ENCODE measurements at places on chromosomes 3 and 15.

- DNase-seq, result no peak
These were observed 499.4 kb upstream of the MDFIC2 start for GRCh38 chr3:70811880-70812279.

GRCh38 chr3:11591002-11591355 lies 52.7 kb downstream of the VGLL4 start:
- DNase-seq, result no peak

GRCh38 chr3:113620091-113620490 lies 76.4 kb downstream of the USF3 start:
- DNase-seq, result no peak

DNA sequence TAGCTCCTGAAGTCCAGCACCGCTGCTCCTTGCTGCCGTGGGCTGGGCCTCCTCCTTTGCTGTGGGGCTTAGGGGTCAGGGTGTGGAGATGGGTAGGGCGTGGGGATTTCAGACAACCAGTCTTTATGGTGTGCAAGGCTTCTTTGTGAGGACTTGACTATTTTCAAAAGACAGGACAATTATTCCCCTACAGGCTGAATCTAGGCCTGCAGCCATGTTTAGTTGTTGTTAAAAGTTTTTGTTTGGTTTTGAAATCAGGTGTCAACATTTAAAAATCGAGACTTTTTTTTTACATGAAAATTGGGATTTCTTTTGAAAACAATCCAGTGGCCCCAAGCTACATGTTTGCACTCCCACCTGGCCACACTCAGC lies 10.6 kb downstream of the RPL32 start:
- no peak for DNase-seq

- DNase-seq, result no peak
These were observed 78.1 kb downstream of the ATP10A start for GRCh38 chr15:25784876-25785640.

DNA sequence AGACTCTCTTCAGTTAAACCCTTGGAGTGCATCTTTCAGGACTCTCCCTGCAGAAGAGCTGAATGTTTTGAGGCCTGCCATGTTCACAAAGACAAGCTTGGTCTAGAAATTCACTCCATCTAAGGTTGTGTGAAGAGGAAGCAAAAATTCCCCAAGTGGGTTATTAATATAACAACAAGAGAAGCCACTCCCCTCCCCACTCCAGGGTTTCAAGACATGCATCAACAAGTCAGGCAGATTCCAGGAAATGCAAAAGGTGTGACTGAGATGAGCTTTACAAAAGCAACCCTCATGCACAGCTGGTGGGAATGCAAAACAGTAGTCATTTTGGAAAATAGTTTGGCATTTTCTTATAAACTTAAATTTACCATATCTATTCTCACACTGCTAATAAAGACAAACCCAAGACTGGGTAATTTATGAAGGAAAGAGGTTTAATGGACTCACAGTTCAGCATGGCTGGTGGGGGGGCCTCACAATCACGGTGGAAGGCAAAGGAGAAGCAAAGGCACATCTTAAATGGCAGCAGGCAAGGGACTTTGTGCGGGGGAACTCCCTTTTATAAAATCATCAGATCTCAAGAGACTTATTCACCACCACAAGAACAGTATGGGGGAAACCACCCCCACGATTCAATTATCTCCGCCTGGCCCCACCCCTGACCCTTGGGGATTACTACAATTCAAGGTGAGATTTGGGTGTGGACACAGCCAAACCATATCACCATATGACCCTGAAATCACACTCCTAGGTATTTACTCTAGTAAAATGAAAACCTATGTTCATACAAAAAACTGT lies 31.3 kb downstream of the TARS3 start:
- no peak for DNase-seq

GRCh38 chr15:34436956-34437442 lies 609 bp downstream of the GOLGA8A start:
- no peak for DNase-seq

GRCh38 chr15:35602836-35603235 lies 56.9 kb upstream of the DPH6 start:
- no peak for DNase-seq

- DNase-seq, result no peak
These were observed 3.6 kb downstream of the KLF13 start for GRCh38 chr15:31330111-31330785.

- no peak for DNase-seq
These were observed 98.0 kb upstream of the LIMD1 start for GRCh38 chr3:45496555-45496954.

DNA sequence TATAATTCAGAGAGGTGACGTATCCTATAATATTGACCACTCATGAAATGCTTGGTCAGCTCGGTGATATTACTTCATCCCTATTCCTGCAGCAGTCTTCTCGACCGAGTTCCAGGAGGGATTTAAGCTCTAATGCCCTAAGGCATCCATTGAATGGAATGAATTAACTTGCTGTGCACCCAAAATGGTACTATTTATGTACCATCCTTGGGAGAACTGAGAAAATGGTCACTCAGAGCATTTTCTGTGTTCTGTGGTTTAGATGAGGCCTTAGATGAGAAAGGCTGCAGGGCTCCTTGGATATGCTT lies 638 bp downstream of the BLOC1S6 start:
- DNase-seq, result no peak

DNA sequence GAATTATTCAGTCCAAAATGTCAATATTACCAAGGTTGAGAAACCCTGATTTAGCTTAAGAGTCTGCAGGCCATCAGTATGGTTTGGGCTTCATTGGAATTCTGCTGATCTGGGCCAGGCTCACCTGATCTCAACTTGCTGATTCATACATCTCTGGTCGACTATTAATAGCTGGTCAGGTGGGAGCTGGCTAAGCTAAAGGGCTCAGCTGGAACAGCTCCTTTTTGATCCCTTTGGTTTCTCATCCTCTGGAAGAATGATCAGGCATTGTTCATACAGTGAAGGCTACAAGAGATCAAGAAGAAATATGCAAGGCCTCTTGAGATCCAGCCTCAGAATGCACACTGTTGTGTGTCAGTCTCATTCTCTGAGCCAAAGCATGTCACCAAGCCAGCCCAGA lies 123.3 kb upstream of the MME start:
- no peak for DNase-seq

GRCh38 chr3:20673866-20674265 lies 487.9 kb upstream of the SGO1 start:
- no peak for DNase-seq
